ENCODE measurements at places on chromosomes 1 and 21.
A peak's percentile ranks its signal among the peaks of the same experiment; 100 is the strongest.

DNA sequence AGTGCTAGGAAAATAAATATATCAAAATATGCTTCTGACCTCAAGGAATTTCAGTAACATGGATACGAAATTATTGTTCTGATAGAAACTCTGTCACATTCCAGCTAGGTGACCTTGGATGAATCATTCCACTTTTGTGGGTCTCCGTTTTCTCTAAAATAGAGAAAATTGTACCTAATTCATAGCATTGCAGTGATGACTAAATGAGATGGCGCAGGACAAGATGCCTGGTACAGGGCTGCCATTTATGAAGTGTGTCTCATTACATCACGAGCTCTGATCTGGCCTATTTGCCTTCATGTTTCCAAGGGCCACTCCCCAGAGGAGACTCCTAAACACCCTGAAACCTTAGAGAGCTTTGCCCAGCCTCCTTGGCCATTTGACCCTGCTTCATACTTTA lies 480.0 kb upstream of the USP24 start:
- no peak for DNase-seq

GRCh38 chr1:196896355-196896754 lies 8.5 kb downstream of the CFHR4 start:
- no peak for DNase-seq

DNA sequence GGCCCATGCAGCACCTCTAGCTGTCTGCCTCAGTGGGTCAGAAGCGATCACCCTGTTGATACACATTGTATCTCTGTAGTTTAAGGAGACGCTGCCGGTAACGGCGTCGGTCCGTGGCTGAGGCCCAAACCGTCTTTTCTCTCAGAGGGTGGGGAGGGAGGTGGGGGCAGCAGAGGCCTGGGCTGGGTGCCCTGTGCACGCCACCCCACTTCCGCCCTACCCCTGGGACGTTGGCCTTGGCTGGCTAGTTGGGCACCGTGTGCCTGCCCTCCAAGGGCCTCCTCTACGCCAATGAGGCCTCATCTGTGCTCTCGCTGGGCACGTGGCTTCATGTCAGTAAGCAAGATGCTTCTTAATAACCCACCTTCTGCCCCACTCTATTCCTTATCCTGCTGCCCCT lies 9.4 kb downstream of the ZC3H12A start:
- DNase-seq: no peak

- DNase-seq: no peak
Measured at GRCh38 chr1:72122099-72122880, 160.0 kb downstream of the NEGR1 start.

- DNase-seq: no peak
Measured at GRCh38 chr1:207673399-207673798, 28.5 kb downstream of the CR1L start.

DNA sequence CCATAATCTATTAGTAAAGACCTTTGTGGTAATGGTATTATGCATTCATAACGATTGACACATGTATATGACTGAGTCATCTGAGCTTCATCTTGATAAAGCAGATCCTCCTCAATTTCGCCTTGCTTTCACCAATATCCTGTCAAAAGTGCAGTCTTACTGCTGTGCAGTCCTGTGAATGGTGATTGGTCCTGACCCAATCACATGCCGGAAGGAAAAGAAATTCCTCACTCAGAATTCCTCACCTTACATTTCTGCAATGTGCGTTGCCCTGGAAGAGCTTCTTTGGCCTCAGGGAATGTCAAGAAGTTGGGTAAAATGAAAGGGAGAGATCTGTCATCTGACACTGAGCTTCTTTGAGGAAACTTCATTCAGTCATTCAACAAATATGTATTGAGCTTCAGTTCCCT lies 121.0 kb upstream of the TSPAN2 start:
- no peak for DNase-seq

DNA sequence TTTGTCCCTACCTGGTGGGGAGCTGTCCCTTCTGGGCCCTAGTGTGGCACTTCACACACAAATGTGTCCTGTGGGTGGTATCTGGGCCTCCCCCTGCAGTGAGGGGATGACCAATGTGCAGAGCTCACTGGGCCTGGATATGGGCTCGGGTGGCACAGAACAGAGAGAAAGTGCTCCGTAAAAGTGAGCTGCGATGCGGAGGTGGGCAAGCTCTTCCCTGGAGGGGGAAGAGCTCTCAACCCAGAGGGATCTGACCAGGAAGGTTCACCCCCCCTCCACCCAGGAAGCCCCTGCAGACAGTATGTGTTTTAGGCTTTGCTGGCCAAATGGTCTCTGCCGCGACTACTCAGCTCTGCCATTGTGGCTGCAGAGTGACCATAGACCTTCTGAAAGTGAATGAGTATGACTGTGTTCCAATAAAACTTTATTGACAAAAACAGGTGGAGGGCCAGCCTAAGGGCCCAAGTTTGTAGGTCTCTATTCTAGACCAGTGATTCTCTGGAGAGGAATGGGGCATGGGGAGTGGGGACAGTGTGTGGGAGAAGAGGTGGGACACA lies 8.6 kb upstream of the ITGB2 start:
- no peak for DNase-seq

GRCh38 chr1:228079601-228080263 lies 2.8 kb upstream of the ARF1 start:
- no peak for DNase-seq

DNA sequence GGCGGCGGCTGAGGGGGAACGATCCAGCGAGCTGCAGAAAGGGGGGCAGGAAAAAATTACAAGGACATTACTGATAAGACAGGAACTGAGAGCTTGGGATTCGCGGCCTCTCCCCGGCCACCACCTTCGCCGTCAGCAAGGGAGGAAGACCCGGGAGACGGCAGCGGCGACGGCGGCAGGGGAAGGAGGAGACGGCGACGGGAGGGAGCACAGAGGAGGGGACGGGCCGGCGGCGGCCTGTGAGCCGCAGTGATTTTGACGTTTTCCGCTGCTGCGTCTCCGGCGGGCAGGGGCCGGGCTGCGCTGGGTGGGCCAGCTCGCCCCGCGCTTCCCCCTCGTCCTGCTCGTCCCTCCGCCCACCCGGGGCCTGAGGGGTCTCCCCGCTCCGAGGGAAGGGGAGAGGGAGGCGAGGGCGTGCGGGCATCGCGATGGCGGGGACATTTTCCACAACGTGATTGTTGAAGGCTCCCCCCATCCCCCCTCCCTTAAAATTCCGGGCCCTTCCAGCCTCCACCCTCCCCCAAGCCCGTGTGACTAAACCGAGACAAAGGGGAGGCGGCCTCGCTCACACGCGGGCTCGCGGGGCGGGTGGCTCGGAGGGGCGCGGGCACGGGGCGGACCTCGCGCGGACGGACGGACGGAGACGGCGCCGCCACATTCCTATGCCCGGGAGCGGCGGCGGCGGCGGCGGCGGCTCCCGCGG lies 407 bp downstream of the CAMSAP2 start:
- peak; percentile 29 for DNase-seq

- no peak for DNase-seq
Measured at GRCh38 chr1:102595106-102595505, 513.2 kb downstream of the COL11A1 start.

DNA sequence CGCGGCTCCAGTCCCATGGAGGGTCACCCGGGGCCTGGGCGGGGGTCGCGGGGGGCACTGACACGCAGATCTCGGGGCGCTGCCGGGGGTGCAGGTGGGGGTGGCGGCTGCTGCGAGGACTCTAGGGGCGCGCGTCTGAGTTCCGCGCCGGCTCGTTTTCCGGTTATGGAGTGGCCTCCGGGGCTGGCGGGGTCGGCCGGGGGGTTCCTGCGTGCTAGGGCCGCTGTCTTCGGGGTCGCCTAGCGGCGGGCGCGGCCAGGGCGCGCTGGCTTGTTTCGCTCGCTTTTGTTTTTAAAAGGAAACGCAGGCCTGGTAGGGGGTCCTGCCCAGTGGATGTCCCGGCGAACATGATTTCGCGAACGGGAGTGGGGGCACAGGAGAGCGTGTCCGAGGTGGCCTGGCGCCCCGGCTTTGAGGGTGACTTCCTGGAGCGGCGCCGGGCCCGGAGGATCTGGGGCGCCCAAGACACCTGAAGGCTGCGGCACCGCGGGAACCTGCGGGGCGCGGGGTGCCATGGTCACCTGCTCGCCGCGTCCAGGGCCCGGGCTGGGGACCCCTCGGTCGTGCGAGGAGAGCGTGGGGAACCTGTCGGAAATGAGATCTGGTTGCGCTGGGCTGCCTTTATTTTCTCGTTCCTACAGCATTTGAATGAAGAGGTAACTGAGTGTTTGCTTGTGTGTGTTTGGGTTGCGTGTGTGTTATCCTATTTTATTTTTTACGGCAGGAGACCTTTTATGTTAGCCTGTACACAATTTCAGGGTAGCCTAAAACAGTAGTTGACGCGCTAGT lies 618 bp downstream of the ETS2 start:
- DNase-seq: peak; percentile 19

GRCh38 chr1:109399326-109399957 lies 1.7 kb upstream of the SORT1 start:
- peak; percentile 48 for DNase-seq

DNA sequence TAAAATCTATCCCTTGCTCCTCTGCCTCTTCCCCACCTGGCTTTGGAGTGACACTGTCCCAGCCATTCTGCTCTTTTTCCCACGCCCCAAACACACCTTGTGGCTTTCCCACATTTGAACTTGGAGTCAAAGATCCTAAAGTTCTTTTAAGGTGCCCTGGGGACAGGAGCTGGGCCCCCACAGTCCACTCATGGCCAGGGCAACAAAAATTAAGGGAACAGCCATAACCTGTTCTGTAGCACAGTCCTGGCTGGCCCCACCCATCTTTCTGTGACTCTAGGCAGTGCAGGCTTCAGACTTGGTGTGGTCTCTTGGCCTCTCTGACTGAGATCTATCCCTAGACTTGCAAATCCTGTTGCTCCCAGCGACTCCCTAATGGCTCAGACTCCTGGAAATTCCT lies 143.0 kb upstream of the MAGI3 start:
- DNase-seq: no peak

DNA sequence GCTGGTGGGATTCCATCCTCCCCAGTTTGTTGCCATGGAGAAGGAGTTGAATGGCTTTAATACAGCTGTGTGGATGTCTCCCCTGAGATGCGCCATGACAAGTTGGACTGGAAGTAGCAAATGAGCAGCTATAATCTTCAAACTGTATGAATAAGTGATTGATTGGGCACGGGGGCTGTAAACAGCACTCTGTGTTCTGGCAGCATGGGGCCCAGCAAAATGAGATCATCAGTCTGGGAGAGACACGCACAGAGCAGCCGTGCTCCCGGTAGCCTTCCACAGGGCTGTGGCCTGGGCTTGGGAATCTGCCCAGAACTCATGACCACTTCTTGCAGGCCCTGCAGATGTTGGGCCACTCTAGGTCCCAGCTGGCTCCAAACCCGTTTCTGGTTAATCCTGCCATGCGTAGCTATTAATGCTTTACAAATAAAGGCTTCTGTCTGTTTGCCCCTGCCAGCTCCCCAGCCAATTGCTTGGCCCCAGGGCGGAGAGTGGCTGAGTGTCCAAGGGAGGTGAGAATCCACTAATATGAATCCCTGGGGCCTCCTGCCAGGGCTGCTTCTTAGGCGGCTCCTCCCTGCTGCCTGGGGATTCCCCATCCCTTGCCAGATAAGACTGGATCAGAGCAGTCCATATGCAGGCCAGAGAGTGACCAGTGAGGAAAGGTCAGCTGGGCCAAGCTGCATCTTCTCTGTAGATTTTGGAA lies 642.9 kb downstream of the AJAP1 start:
- no peak for DNase-seq

DNA sequence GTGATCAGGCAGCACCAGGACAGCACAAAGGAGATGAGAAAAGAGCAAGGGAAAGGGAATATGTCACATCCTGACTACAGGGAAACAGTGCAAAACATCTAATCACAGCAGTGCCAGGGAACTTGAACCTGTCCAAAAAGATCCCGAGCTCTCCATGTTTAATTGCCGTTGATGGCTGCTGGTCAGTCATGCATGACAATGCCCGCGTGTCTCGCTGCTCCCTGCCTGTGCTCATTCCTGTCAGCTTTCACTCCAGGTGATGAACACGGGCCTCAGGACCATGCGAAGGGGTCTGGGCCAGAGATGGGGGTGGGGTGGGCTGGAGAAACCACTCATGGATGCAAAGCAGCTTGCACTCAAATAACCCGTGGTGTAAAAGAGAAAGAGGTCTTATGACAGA lies 287.0 kb downstream of the GPATCH2 start:
- DNase-seq: no peak

GRCh38 chr1:199619223-199619622 lies 408.3 kb upstream of the NR5A2 start:
- no peak for DNase-seq

DNA sequence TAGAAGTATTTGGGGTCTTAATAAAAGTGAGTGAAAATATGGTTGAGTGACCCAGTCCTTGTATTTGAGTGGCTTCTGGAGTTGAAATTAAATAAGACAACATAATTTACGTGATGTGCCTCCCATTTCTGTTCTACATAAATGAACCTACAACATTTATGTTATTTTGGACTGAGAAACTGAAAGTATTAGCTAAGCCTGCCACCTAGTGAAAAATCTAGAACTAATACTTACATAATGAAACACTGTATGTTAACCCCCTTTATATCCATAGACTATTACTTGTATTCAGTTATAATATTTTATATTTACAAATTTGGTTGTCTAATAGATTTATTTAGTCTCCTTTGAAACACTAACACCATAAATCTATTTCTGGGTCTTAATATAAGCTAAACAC lies 298.9 kb downstream of the KCNT2 start:
- DNase-seq: no peak

- DNase-seq: no peak
Measured at GRCh38 chr21:27818847-27819246, 852.0 kb upstream of the ADAMTS5 start.

GRCh38 chr1:26784023-26784871 lies 3.5 kb upstream of the PIGV start:
- DNase-seq: no peak

- no peak for DNase-seq
Measured at GRCh38 chr1:7108251-7108650, 323.0 kb downstream of the CAMTA1 start.

DNA sequence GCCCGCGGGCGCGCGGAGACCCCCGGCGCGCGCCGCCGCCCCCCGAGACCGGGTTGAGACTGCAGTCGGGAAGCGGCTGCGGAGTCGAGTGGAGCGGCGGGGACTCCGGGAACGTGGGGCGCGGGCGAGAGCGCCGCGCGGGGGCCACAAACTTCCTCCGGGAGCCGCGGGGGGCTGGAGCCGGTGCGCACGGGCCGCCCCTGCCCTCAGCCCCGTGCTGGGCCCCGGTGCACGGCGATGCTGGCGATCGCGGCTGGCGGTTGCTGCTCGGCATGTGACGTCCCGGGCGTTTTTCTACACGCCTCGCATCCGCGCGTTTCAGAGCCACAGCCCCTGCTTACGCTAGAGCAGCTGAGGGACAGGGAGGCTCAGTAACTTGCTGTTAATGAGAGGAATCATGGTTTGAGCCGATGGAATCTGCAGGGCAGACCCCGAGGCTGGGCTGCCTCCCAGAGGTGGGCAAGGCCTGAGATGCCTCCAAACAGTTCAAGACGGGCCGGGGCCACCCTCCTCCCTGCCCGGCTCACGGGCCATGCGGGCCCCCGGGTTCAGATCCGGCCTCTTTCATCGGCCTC lies 520 bp downstream of the TMEM201 start:
- DNase-seq: peak; percentile 32

DNA sequence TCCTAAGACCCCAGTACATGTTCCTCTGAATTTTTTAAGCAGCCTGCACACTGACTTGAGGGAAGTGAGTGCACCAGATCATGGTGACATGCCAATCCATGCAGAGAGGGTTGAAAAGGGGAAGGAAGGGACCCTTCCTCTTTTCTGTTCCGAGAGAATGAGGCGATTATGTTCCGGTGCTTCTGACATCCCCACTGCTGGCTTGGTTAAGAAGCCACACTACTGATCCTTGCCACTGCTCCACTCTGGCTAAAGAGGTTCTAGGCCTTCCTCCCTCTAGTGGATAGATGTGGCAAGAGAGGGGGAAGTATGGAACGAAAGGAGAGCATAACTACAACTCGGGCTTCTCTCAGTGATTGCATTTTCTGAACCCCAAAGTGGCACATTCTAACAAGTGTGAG lies 1.8 kb upstream of the CYB5R1 start:
- DNase-seq: peak; percentile 37
